ENCODE measurements at places on chromosomes 3 and 15.

- no peak for DNase-seq
Measured at GRCh38 chr15:96606617-96607016, 276.1 kb downstream of the NR2F2 start.

DNA sequence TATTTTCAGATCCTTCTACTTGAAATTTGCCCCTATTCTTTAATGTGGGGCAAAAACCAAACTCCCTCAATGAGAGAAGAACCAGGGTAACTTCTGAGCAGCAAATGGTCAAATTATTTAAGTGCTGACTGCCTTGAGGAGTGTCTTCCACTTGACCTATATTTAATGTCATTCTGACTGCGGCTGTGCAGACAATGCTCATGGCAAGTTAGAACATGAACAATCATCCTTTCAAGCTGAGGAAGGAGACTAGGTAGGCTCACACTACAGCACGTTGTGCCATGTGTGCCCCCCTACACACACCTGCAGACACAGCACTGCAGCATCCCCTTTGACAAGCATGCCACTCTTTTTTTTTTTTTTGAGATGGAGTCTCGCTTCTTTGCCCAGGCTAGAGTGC, 98.2 kb downstream of the OSBPL10 start:
- DNase-seq: no peak

DNA sequence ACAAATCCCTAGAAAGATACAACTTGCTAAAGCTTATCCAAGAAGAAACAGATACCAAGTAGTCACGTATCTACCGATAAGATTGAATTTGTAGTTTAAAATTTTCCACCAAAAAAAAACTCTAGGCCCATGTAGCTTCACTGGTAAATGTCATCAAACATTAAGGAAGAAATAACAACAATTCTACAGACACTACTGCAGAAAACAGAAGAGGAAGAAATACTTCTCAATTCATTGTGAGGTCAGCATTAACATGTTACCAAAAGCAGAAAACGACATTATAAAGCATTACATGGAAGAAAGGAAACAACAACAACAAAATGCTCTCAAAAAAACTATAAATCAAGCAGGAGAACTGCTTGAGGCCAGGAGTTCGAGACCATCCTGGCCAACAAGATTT, 27.5 kb upstream of the TM4SF19 start:
- DNase-seq: no peak

GRCh38 chr15:77180757-77181156, 109.8 kb upstream of the TSPAN3 start:
- DNase-seq: no peak

GRCh38 chr15:100252779-100253417, 88.9 kb downstream of the ADAMTS17 start:
- no peak for DNase-seq

GRCh38 chr3:23937296-23937695, 7.8 kb upstream of the NR1D2 start:
- no peak for DNase-seq

Measured in psoas muscle (tissue), 8 donors.